Kidney epithelial cell (primary cell): ENCODE measurements at places on chromosomes 1 and 21.
A peak's percentile ranks its signal among the peaks of the same experiment; 100 is the strongest.

DNA sequence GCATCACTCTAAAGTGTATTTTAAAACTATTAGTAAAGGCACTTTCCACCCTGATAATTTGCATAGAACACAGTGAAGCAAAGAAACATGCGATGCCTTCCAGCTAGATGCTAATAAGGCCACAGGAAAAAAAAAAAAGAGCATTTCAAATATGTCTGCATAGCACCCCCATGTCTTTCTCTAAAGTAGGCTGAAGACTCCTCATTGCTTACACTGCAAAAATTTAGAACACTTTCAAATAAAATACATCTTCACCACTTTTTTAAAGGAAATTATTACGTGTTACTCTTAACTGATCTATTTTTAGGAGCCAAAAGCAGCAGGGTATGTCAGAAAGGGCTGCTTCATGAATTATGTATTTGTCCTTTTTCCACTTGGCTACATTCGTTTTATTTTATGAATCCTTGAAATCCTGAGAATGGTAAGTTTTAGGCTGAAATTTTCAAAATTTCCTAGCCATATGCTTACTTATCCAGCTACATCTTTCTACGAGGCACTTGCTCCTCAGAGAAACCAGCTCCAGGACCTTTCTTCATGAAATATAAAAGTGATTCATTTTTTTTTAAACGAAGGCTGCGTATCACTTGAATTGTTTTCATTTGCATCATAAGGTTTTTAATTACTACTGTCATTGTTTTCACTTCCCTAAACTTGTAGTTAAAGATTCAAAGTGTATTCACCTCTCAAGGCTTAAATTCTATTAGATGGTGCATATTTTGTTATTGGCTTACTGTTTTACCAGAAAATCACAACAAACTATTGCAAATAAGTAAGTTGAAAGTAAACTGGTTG is 513.0 kb downstream of the PTPRC start:
- DNase-seq = no peak

DNA sequence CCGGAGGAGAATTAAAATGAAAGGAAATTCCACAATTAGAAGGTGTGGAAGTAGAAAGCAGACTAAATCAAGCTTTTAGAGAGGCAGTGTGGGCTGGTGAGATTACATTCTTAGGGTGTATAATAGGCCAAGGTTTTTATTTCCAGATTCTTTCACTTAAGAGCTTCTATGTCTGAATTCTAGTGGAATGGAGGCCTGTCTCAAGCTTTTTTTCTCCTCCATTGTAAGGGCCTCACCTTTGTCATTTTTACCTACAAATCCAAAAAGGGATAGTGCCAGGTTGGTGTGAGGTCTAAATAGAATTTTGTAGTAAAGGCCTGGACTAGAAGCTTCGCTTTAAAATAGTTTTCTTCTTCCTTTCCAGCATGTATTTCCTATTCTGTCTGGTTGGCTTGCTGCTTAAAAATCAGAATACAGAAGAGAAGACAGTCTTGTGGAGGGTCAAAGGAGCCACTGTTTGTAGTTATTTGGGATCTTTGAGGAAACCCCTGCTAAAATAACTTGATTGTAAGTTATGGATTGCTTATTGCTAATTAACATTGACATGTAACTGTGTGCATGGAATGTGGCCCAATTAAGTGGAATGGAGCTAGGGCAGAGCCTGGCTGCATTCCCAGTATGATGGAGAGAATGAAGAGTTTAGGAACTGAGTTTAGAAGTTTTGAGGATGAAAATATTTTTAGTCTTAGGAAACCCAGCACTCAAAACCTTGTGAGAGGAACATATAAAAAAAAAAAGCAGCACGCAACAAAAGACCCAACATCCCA is 162.5 kb upstream of the B3GALT2 start:
- DNase-seq = no peak

- DNase-seq = peak; percentile 86
Measured at GRCh38 chr1:243926803-243927245, 76.8 kb upstream of the AKT3 start.

DNA sequence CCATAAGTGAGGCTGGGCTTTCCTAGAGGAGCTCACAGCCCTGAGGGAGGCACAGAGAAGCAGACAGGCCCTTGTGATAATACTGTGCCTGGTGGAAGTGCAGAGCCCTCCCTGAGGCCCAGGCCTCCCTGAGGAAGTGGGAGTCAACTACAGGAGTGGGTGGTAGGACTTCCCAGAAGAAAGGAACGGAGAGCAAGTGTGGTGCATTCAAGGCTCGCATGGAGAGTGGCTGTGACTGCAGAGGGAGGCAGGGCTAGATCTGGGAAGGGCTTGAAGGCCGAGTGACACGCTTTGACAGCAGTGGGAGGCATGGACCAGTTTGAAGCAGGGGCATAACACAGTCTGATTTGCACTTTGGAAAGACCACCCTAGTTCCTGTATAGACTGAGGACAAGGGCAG is 37.3 kb downstream of the AZIN2 start:
- DNase-seq = no peak

GRCh38 chr1:223792046-223792445 is 53.7 kb downstream of the TP53BP2 start:
- no peak for DNase-seq

GRCh38 chr1:192543445-192543844 is 32.1 kb upstream of the RGS1 start:
- no peak for DNase-seq
